HT1080 (cell line): ENCODE measurements at places on chromosomes 12 and 14.

DNA sequence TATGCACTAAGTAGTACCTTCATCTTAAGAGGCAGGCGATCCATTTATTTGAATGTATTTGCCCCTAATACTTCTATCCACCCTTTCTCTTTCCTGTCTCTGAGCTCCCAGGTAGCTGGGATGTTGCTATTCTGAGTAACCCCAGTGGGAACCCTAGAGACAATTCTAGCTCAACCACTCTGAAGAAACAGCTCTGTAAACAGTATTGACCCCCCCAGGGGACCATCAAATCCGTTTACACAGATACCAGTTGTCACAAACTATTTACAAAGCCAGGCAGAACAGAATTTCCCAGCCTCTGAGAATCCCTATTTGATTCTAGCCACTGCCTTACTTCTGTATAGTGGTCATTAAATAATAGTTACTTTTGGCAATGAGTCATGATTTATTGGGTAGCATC lies 64.9 kb downstream of the MIPOL1 start:
- DNase-seq, result no peak

- DNase-seq, result peak; percentile 31
Measured at GRCh38 chr14:31419967-31420318, 407 bp downstream of the HEATR5A start.

GRCh38 chr12:77914081-77914488 lies 83.4 kb downstream of the NAV3 start:
- no peak for DNase-seq

DNA sequence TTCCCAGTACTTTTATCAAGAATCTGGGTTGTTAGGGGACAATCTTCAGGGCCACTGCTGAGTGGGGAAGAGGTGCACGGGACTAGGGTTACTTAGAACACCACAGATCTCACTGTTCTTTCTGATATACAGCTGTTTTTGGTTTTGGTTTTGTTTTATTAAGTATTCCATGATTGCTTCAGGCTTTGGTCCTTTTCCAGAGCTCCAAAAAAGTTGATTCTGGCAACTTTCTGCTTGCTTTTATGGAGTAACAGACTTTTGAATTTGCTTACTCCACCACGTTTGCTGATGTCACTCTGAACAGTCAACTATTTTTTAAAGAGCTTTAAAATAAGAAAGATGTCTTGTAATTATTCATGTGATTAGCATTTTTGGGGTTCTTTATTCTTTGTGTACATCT lies 368.1 kb upstream of the FOXG1 start:
- DNase-seq, result no peak

- DNase-seq, result no peak
Measured at GRCh38 chr12:1220127-1221092, 229.4 kb downstream of the ERC1 start.

DNA sequence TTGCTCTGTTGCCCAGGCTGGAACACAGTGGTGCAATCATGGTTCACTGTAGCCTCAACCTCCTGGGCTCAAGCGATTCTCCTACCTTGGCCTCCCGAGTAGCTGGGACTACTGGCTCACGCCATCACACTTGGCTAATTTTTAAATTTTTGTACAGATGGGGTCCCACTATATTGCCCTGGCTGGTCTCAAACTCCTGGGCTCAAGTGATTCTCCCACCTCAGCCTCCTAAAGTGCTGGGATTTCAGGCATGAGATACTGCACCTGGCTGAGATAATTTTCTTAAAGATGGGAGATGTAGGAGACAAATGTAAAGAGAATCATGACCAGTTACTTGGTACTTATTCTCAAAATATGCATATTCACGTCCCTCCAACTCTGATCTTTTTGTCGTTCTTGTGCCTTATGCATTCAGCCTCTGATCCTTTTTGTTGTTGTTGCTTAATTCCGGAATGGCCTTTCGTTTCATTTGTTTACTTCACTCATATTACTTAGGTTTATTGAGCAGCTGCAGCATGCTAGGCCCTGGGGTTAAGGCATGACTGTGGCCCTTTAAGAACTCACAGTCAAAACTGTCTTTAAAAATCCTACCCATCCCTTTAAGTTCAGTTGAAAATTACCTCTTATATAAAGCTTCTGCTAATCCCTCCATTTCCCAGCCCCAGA lies 8.9 kb downstream of the RBMS2 start:
- no peak for DNase-seq

- no peak for DNase-seq
Measured at GRCh38 chr12:124665511-124665910, 98.1 kb upstream of the NCOR2 start.

- DNase-seq, result no peak
Measured at GRCh38 chr14:54140551-54140950, 183.9 kb upstream of the BMP4 start.

GRCh38 chr12:9910716-9911421 lies 21.3 kb downstream of the CLEC2A start:
- peak; percentile 15 for DNase-seq

DNA sequence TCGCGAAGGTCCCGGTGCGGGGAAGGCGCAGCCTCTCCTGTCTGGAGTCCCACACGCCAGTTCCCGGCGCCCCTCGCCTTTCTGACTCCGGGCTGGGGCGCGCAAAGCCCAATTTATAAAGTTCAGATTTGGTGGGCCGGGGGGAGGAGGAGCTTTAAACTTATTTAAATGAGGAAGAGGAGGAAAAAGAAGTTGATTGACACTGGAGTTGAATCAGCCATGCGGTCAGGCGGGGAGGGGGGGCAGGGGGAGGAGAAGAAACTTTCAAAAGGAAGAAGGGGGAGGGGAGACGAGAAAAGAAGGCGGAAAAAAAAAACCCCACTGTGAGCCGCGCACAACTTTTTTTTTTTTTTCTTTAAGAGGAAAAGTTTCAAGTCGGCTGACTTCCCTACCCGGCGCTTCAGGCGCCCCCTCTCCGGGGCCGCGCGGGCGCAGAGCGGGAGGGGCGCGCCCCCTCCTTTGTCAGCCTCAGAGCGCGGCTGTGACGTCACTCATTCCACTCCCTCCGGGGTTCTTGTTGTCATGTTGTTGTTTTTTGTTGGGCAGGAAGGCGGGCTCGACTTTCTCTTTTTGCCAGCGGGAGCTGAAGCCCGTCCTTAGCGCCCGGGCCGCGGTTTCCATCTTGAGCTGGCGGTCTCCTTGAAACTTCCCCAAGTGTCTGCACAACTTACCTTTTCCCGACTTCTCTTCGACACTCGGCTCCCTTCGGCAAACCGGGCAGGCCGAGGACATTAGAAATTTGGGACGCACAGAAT lies at the start of gene ZFP36L1:
Gene ZFP36L1, minus strand, starts transcription at position 89 of the 755 bp plus-strand sequence. CDS start 129 bp downstream, outside the sequence.
- peak; percentile 98 for DNase-seq

GRCh38 chr12:72146495-72146894 lies 125.7 kb upstream of the TRHDE start:
- no peak for DNase-seq

GRCh38 chr14:47557894-47558293 lies 117.5 kb downstream of the MDGA2 start:
- DNase-seq, result no peak

DNA sequence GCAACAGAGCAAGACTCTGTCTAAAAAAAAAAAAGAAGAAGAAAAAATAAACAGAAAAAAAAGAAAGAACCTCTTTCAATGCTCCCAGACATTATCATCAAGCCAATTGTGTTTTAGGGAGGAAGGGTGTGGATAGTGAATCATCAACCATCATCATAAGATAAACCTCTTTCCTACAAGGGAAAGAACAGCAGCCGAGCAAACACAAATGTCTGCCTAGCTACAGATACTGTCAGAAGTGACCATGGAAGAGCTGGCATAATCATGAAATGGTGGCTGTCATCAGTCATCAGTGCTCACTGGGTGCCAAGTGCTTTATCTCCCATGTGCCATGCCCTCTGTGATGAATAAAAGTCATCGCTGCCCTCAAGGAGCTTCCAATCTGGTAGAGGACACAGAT lies 46.6 kb downstream of the SLC17A8 start:
- peak; percentile 67 for DNase-seq

- no peak for DNase-seq
Measured at GRCh38 chr12:119363037-119363436, 28.5 kb downstream of the CCDC60 start.

DNA sequence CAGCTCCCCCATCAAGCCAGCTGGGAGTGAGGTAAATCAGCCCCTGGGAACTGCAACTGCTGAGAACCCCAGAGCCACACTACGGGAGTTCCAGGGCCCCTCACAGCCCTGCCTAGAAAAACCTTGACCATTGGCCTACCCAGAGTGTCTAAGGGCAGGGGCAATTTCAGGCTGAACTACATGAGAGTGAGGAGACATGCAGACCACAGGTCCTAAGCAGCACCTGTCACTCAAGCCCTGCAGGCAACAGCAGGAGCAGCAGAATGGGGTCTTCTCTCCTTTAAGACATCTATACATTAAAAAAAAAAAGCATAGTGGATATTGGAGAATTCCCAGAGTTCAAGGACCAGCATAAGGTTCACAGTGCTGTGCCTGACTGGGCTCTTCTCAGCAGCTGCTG lies 4.9 kb downstream of the NCKAP5L start:
- DNase-seq, result no peak

DNA sequence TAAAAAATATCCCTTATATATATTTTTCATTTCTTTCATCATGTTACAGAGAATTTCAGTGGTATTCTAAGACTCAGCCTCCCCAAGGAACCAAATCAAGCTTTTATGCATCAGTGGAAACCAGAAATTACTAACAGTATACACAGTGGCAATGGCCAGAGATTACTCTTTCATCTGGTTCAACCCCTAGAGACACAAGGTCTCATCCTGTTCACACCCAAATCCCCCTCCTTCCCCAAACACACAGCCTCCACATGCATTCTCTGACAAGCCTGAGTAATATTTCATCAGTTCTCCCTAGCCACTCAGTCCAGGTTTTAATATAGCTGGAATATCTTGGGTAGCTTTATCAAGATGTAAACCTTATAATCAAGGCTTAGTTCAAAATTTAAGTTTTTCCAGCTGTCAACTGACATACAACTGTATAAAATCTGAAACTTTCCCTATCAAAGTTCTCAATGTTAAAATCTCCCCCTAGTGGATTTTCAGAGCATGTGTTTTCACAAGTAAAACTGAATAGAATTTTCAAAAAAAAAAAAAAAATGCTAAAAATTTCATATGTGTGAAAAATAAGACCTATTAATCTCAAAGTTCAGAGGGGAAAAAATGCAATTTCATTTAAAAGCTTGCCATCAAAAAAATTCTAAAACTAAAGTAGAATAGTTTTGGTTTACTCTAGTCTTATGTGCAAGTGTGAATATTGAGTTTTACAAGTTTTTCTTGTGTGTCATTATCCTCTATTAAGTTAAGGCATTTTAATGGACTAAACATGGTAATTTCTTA lies 10.5 kb upstream of the SSTR1 start:
- no peak for DNase-seq

GRCh38 chr12:39010406-39010805 lies 105.0 kb upstream of the CPNE8 start:
- DNase-seq, result no peak

DNA sequence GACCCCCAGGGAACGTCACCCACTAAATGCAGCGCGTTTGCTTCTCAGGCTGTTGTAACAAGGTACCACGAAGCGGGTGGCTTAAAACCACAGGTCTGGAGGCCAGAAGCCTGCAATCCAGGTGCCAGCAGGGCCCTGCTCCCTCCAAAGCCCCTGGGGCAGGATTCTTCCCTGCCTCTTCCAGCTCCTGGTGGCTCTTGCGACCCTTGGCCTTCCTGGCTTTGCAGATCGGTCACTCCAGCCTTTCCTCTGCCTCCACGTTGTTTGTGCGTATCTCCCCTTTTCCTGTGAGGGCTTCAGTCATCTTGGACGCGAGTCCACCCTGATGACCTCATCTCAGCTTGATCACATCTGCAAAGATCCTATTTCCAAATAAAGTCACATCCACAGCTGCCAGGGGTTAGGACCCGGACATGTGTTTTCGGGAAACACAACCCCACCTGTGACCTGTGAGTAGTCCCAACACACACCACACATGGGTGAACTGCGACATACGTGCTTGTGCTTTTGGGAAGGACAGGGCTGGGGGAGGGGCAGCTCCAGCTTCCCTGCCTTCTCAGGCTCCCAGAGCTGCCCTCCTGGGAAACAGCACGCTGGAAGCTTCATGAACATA lies 114.5 kb upstream of the NCOR2 start:
- peak; percentile 24 for DNase-seq
